Foreskin fibroblast (primary cell): ENCODE measurements at places on chromosomes 1 and 21.

DNA sequence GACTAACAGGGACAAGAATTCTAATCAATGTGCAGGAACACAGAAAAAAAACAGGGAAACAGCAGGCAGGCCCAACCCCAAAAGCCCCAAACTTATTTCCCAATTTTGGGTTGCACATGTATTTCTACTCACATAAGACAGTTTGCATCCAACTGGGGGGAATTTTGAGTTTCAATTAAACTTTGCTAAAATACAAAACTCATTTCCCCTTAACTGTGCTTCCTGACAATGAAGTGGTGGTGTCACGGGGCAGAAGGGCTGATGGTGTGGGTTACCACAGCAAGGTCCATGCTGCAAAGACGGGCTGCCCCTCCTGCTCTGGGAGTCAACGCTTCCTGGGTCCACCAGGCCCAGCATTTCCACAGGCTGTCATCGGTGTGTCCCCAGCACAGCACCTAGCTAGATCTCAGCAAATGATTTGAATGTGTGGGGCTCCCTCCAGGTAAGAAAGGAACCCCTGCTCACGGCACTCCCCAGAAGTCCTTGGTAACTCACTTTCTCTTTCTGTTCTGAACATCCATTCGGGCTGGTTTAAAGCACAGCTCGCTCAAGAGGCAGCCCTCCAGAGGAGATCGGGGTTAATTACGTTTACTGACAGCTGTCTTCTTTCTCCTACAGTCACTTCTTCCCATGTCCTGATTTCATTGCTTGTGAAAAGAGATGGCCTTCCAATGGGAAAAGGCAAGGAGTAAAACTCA lies 27.4 kb downstream of the HIVEP3 start:
- DNase-seq: no peak

GRCh38 chr1:168085401-168085872 lies 51.3 kb downstream of the GPR161 start:
- DNase-seq: peak; percentile 42

GRCh38 chr1:93658188-93658587 lies 23.4 kb downstream of the BCAR3 start:
- no peak for DNase-seq

DNA sequence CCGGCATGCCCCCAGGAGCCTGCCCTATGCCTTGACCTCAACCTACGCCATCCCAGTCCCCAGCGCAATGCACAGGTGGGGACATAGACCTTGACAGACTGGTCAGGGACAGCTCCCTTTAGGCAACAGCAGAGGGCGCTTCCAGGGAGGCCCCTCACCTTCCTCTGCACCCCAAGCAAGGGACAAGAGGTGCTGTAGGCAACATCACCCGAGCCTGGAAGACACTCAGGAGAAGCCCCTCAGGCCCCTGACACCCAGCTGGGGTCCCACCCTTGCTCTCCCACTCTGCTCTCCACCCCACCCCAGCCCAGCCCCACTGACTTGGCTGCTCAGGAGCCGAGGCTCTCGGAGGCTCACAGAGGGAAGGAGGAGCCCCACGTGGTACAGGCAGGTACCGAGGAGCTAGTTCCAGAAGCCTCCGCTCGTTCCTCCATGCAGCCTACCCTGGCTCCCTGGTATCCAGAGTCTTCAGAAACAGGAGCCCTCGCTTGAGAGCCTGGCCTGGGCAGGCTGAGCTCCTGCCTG lies 2.4 kb upstream of the WNT3A start:
- no peak for DNase-seq

DNA sequence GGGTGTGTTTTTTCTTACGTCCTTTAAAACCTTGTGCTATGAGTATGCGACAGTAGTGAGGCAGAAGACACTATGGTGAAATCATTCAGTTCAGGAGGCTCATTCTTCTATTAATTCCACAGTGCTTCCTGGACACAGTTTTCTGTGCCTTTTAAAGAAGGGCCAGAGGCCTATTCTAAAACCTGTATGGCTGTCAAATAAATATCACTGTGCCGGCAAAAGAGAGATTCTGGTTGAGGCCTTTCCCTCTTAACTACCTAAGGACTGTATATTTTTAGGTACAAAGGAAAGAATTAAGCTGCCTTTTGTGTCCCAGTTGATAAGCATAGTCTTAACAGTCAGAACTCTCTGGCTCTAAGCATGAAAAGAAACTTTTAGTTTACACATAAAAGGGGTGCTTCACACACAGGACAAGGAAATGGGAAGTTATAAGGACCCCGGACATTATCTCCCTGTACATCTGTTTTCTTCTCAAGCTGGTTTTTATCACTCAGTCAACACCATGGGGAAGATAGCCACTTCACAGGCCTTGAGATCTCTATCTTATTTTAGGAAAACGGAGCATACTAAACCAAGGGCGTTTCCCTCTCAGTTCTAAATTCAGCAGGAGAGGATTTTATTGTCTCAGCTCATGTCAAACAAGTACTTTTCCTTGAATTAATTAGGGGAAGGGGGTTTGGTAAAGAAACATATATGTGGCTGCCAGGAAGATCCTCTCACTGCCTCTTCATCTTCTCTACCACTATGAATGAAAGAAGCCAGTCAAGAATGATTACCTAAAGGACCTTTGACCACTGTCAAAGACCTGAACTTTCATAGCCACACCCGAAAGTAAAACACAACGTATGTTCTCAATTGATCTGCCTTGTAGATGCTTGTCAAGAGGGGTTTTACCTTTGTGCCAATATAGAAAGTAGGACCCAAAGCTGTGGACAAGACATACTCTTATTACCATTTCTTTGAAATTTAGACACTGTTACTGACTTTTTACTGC lies 71.4 kb upstream of the HSPA13 start:
- no peak for DNase-seq

GRCh38 chr1:25566730-25567341 lies 23.4 kb downstream of the LDLRAP1 start:
- DNase-seq: peak; percentile 77

DNA sequence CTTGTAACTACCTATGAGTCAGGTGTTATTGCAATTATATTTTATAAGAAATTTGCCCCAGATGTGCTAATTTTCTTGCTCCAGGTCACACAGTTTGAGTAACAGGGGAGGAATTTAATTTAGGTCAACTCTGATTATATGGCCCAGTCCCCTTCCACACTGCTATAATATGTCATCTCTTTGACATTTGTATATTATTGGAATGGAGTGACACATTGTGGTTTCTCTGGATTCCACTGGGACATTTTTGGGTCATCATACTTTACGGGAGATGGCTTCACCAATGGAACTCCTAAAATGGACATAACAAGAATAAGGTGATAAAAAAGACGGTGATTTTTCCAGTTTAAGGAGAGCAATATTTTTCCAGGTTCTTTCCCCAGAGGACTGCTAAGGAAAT lies 191.2 kb downstream of the DISC1 start:
- no peak for DNase-seq

GRCh38 chr1:22717037-22717760 lies 6.6 kb downstream of the EPHB2 start:
- DNase-seq: no peak

GRCh38 chr1:201851949-201852348 lies 23.0 kb downstream of the IPO9 start:
- no peak for DNase-seq

- peak; percentile 74 for DNase-seq
These were observed 100.1 kb upstream of the AKT3 start for GRCh38 chr1:243950166-243950565.

- no peak for DNase-seq
These were observed 51.9 kb upstream of the EDN2 start for GRCh38 chr1:41536361-41536802.

- peak; percentile 22 for DNase-seq
These were observed 4.0 kb downstream of the FGR start for GRCh38 chr1:27630859-27631491.

- no peak for DNase-seq
These were observed 11.0 kb downstream of the NUDC start for GRCh38 chr1:26932531-26932930.

- no peak for DNase-seq
These were observed 1.8 kb downstream of the RD3 start for GRCh38 chr1:211490038-211490678.

DNA sequence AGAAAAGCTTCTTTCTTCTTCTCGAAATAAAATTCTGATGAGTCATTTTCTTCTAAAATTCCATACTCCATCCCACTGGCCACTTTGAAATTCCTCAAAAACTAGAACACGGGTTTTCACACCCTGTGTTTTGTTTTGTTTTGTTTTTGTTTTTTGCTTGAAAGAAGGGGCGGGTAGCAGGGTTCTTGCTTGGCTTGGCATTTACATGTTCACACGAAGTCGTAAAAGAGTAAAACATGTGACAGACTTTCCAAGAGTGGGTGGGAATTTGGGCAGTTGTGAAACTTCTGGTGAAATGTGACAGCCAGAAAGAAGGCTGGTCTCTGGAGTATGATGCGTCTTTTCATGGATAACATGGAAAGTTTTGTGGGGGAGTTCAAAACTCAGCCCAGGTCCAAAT lies 47.1 kb upstream of the FMN2 start:
- peak; percentile 14 for DNase-seq

DNA sequence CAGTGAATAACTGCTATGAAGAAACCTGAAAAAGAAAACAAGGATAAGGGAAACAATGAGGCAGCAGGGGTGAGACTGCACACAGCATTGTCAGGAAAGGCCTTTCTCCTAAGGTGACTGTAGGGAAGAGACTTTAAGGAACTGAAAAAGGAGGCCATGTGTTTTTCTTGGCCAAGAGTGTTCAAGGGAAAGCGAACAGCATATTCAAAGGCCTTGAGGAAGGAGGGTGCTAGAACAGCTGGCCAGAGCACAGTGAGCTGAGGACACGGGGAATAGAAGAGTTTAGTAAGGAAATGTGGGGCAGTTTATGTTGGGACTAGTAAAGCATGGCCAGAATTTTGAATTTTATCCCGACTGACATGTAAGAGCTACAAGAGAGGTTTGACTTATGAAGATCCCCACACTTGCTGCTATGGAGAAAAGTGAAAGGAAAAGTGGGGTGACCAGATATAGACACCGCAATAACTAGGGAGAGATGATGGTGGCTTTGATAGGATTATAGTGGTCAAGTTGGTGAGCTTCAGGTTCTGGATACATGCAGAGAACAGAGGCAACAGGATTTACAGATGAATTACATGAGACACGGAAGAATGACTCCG lies 1.4 kb downstream of the RWDD2B start:
- no peak for DNase-seq

- DNase-seq: no peak
These were observed 115.7 kb downstream of the MAP3K21 start for GRCh38 chr1:233443040-233443760.

DNA sequence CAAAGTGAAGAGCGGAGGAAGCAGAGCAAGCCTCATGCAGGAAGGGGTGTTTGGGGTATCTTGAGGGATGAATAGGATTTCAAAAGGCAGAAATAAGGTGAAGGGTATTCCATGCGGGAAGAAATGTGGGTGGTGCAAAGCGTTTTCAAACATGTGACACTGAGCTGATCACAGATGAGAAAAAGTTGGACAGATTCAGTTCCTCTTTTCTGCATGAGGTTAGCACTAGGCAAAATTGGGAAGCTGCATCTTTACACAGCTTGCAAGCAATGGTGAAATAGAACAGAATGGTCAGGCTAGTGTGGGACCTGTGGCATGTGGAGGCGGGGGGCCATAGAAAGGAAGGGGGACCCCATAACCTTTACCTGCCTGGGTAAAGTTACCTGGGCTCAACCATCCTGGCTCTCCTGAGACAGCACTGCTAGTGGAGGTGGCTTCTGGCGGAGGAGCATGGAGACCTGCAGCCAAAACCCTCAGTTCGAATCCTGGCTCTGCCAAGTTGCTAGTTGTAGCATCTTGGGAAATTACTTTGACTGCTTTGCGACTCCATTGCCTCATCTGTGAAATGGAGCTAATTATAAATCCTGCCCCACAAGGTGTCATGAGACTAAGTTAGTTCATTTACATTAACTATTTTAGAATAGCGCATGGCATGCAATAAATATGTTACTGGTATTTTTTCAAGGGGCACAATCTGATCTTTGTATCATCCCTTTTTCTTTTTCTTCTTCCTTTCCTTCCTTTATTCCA lies 16.4 kb downstream of the KCNA10 start:
- no peak for DNase-seq

DNA sequence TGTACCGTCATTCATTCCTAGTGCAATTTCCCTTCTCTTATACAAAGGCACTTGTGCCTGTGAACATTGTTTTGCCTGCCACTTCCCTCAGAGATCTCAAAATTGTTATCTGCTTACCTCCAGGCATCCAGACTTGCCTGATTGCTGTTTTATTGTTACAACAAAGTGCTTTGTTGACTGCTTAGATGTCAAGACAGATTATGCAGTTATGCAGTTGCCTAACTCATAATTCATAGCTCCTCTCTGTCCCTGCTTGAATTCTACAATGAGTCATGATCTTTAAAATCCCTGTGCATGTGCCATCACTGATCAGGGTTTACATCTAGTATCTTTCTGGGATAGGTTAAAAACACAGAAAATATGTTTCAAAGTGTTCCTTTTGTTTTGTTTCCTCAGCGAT lies 24.5 kb downstream of the CXADR start:
- DNase-seq: peak; percentile 6

DNA sequence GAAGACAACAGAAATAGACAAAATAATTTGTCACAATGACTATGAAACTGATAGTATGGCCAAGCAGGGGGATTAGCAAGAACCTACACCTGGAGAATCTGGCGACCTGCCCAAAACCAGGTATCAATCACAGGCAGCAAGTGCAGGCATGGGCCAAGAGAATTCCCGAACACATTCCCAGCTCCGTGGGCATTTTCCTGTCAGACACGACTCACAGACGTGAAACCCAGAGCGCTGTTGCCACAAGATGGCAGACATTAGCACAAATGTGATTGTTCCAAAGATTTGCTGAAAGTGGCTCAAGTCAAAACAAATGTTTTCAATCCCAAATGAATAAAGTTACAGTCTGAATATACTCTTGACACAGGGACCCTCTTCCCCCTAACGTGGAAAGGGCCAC lies 36.8 kb downstream of the HLCS start:
- peak; percentile 28 for DNase-seq

DNA sequence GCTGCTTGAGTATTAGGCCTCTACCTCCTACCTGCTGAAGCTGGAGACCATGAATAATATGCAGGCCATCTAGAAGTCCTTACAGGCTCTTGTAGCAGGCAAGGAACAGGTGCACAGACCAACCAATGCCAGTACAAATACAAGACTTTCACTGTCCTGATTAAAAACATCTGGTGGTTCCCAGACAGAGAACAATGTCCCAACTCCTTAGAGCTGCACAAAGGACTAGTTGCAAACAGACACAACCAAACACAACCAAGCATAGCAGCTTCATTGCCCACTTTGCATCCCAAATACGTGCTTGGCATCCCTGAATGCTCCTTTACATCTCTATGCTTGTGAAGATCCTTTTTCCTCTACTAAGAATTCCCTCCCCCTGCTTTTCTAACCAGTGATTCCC lies 98.1 kb upstream of the CXADR start:
- no peak for DNase-seq

DNA sequence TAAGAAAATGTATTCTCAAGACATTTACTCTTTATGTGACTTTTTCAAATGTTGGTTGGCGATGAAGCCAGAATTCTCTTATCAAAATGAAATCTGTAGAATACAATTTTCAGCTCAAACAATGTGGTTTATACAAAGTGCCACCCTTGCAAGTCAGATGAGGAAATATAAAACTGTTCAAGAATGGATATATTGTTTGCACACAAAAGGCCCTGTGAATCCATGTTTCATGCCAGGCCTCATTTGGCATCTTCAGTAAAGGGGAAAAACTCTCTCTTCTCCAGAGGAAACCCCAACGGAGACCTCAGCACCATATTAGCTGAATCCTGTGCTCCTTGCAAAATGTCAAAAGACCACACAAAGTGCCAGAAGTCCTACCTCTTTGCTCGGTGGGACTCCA lies 310.4 kb downstream of the RRAGC start:
- DNase-seq: no peak

GRCh38 chr1:155893389-155894142 lies 17.6 kb downstream of the RIT1 start:
- peak; percentile 90 for DNase-seq

- no peak for DNase-seq
These were observed 107.0 kb upstream of the HMCN1 start for GRCh38 chr1:185627171-185627570.
